ENCODE measurements at places on chromosomes 13 and 19. TPM values are rescaled to one million over a fixed set of nuclear protein-coding genes. Genes with fewer than 3 reads are reported as not detected.

The IGFL1 gene
- total RNA-seq = not detected

The TGFBR3L gene
- 0.78 TPM for total RNA-seq

The BEST2 gene
- total RNA-seq = not detected

The SLC6A16 gene
- not detected for total RNA-seq

The ATP4A gene
- total RNA-seq = not detected

The HSD17B14 gene
- 1.4 TPM for total RNA-seq

The RINL gene
- 4.3 TPM for total RNA-seq

The CYP4F22 gene
- not detected for total RNA-seq

The ACER1 gene
- total RNA-seq = not detected

The ZSCAN1 gene
- not detected for total RNA-seq

The SMIM44 gene
- total RNA-seq = not detected

The GPC6 gene
- 29.8 TPM for total RNA-seq

The UBL3 gene
- 12.7 TPM for total RNA-seq

The GALP gene
- total RNA-seq = not detected

The METTL21C gene
- total RNA-seq = not detected

The SYDE1 gene
- total RNA-seq = 30.1 TPM

The CGB2 gene
- total RNA-seq = not detected

The ZNF256 gene
- 4.0 TPM for total RNA-seq

The ZNF491 gene
- 1.1 TPM for total RNA-seq

The CILP2 gene
- total RNA-seq = 1.1 TPM

The OR7A5 gene
- not detected for total RNA-seq

The AMER2 gene
- total RNA-seq = not detected

The MARK4 gene
- total RNA-seq = 12.1 TPM

The C19orf47 gene
- total RNA-seq = 4.8 TPM

The IRGC gene
- total RNA-seq = not detected

The EPSTI1 gene
- 2.2 TPM for total RNA-seq

The UGGT2 gene
- total RNA-seq = 48.9 TPM

The C19orf85 gene
- not detected for total RNA-seq

The ZIC5 gene
- not detected for total RNA-seq

The IL11 gene
- total RNA-seq = 0.37 TPM

The PSG11 gene
- not detected for total RNA-seq

The LACC1 gene
- total RNA-seq = 13.2 TPM

The CLC gene
- total RNA-seq = not detected

The PEAK3 gene
- not detected for total RNA-seq

The SCAF1 gene
- total RNA-seq = 15.4 TPM

The MAMSTR gene
- total RNA-seq = 1.4 TPM

The MISP gene
- total RNA-seq = not detected

The WDFY2 gene
- 10.3 TPM for total RNA-seq

The SYT5 gene
- 0.39 TPM for total RNA-seq

The EBI3 gene
- total RNA-seq = not detected
